ENCODE measurements at places on chromosomes 13 and 19. TPM values are rescaled to one million over a fixed set of nuclear protein-coding genes. Genes with fewer than 3 reads are reported as not detected.
A peak's percentile ranks its signal among the peaks of the same experiment; 100 is the strongest.

DNA sequence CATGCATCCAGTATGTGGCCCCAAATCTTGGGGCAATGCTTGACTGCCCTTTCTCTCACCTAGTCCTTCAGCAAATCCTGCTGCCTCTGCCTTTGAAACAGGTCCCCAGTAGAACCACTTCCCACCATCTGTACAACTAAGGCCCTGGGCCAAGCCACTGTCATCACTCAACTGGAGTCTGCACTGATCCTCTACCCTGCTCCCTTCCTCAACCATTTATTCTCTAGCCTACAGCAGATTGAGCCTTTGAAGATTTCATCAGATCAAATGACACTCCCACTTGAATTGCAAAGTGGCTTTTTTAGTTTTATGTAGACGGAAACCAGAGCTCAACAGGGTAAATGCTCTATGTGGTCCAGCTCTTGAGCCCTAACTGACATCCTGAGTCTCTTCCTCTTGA is 43.5 kb downstream of the ATP8A2 start:
- peak; percentile 64 for DNase-seq

GRCh38 chr13:85797311-85797710 is 1.9 kb downstream of the SLITRK6 start:
- DNase-seq = no peak

The POU2F2 gene
- total RNA-seq = not detected

DNA sequence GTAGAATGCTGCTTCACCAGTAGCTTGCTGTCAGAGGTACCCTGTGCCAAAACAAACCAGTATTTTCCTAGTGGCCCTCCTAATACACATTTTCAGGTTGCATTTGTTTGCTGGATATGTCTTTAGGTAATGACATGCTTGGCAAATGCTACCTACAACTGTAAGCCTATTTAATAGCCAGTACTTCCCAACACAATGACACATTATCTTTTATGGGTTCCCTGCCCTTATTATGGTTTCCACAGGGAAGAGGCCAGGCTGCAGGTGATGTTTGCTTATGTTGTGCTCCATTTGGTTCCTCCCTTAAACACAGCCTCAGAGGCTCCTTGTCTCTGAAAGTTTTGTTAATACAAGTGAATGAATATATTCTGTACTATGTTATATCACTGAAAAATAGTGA is 24.7 kb downstream of the FRY start:
- no peak for DNase-seq

The ZSCAN4 gene
- not detected for total RNA-seq

DNA sequence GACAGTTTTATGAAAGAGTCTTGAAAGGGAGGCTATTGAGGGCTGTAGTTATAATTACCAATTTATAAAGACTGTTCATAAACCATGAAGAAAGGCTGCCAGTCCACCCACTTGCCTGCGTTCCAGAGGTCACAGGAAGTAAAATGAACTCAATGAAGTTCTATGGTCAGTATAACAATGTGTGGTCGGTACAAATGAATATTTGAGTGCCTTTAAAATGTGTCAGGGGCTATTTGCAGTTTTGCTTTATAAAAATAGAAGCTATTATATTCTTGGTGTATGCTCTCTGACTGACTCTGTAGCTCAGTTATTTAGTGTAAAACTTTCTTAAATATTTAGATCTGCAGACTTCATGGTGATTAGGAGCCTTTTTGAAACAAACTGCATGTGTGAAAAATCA is 47.0 kb downstream of the ESD start:
- DNase-seq = no peak

- DNase-seq = no peak
Measured at GRCh38 chr13:73898276-73898675, 235.9 kb downstream of the KLF12 start.

DNA sequence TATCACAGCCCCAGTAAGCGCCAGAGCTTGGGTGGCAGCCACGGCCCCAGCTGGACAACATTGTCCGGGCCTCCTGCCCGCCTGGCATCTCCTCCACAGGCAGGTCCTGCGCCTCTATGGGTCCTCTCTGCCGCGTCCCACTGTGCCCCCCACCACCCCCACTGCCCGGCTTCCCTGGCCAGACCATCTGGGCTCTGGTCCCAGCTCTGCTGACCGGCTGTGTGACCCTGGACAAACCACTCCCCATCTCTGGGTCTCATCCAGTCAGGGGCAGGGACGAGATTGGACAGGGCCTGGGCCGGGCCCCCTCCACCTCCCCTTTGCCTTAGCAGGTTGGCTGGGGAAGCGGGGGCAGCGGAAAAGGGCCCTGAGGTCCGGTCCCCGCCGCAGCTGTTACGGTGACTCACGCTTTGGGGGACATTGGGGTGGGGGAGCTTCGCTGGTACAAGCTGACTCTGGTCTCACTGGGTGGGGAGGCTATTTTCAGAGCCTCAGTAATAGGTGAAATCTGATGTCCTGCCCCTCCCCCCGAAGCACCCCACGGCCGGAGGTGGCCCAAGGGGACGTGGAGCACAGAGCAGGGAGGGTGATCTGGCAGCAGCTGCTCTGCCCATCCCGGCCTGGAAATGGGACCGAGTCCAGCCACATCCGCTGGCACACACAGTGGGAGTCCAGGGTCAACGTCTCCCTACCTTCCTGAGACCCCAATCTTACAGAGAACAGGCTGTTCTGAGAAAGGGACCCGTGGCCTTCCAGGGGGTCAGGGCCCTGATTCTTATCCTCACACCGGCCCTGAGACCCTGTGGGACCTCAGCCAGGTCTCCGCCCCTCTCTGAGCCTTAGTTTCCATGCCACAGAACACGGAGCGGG is 9.1 kb downstream of the NFIC start:
- DNase-seq = peak; percentile 74

GRCh38 chr13:110696776-110697175 is 9.1 kb downstream of the CARS2 start:
- no peak for DNase-seq

The RDH8 gene
- total RNA-seq = not detected

The TLE2 gene
- 95.9 TPM for total RNA-seq

DNA sequence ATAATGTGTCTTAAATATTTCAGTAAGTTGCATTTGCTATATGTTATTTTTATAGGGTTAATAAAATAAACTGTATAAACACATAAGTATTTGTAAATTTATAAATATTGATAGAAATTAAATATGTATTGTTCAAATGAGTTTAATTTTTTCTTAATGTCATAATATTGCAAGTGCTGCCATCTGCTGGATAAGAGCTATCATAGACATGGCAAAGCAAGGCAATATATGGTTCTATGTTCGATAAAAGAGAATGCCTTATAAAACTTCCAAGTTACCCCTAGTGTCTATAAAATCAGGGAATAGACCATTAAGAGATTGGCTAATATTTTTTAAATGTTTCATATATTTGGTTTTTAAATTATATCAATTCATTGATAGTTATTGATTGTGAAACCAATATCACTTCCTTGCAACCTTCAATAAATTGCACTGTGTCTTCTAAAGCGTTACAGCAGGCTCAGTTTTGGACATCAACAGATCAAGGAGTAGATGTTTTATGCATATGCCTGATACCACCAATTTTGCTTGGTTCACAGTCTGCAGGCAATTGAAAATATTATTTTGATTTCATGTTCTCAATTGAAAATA is 29.0 kb upstream of the SLITRK6 start:
- peak; percentile 39 for DNase-seq

GRCh38 chr13:89066868-89067466 is 1395.8 kb downstream of the SLITRK5 start:
- DNase-seq = peak; percentile 38

GRCh38 chr19:34503531-34504272 is 22.1 kb downstream of the WTIP start:
- DNase-seq = no peak

GRCh38 chr19:55712804-55713631 is 25.2 kb downstream of the NLRP9 start:
- DNase-seq = no peak

The MLNR gene
- not detected for total RNA-seq

- DNase-seq = peak; percentile 77
Measured at GRCh38 chr19:6092329-6093286, 17.7 kb downstream of the RFX2 start.

DNA sequence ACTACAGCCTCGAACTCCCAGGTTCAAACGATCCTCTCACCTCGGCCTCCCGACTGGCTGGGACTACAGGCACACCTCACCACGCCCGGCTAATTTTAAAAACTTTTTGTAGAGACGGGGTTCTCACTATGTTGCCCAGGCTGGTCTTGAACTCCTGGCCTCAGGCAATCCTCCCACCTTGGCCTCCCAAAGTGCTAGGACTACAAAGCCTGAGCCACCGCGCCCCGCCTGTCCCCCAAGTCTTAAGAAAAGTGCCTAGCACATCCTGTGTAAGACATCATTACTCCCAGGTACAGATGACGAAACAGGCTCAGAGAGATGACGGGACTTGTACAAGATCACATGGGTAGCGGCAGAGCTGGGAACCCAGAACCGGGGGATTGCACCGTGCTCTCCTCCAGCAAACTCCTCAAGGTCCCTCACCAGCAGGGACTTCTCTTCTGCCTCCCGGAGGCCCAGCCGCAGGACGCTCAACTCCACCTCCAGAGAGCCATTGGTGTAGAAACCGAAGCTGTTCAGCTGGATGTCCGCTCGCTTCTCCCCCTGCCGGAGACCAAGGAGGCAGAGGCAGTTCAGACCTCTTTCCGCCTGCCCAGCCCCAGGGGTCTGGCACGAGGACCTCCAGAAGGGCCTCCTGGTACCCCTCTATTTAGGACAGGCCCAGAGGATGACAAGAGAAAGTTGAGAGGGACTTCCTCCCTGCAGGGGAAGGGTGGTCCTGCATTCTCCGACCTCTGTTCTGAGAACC is 1.0 kb downstream of the GPR108 start:
- peak; percentile 86 for DNase-seq

DNA sequence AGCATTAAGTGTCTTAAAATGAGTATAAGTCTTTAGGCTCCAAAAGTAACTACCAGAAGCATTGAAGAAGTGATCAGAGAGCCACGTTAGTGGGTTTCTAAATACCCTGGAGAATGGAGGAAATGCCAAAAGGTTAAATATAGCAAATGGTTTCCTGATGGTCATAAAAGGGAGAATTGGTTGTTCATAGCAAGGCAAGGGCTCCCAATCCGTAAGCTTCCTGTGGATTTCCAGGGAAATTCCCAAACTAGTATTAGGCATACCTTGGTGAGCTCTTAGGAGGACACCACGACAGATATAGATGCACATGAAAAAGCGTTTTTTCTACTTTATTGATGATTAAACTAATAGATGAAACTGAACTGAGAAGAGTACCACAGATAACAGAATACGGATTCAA is 410.9 kb downstream of the FOXO1 start:
- DNase-seq = no peak

The POGLUT2 gene
- 15.7 TPM for total RNA-seq

GRCh38 chr13:29456419-29456818 is 139.1 kb downstream of the SLC7A1 start:
- no peak for DNase-seq

- DNase-seq = no peak
Measured at GRCh38 chr19:18481505-18482222, 40.2 kb downstream of the ELL start.

- DNase-seq = no peak
Measured at GRCh38 chr13:86464193-86464592, 665.0 kb upstream of the SLITRK6 start.

The MBD3L3 gene
- not detected for total RNA-seq

The TUBGCP3 gene
- total RNA-seq = 12.9 TPM

- no peak for DNase-seq
Measured at GRCh38 chr19:41415154-41415571, 12.0 kb downstream of the B3GNT8 start.

The PTPRH gene
- total RNA-seq = 6.9 TPM

DNA sequence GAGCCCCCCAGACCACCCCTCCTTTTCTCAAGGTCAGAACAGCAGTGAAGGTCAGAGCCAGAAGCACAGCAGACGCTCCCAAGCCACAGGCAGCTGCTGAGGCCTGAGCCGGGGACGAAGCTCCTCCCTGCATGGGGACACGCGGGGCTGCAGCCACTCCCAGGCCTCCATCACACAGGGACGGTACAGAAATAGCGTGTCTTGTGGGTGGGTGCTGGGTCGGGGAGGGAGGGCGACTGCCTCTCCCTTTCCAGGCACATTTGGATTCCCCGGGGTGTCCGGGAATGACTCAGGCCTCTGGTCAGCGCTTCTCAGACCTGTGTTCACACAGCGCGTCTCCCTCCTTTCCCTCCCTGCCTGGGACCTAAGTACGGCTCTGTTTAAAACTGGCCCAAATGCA is 33.2 kb downstream of the RASA3 start:
- peak; percentile 87 for DNase-seq

The CASP14 gene
- not detected for total RNA-seq

GRCh38 chr13:70173598-70173959 is 65.3 kb upstream of the KLHL1 start:
- DNase-seq = no peak

- no peak for DNase-seq
Measured at GRCh38 chr13:78960881-78961280, 301.9 kb upstream of the OBI1 start.

The RGCC gene
- not detected for total RNA-seq

GRCh38 chr13:99159331-99160061 is 41.2 kb upstream of the UBAC2 start:
- DNase-seq = peak; percentile 54

DNA sequence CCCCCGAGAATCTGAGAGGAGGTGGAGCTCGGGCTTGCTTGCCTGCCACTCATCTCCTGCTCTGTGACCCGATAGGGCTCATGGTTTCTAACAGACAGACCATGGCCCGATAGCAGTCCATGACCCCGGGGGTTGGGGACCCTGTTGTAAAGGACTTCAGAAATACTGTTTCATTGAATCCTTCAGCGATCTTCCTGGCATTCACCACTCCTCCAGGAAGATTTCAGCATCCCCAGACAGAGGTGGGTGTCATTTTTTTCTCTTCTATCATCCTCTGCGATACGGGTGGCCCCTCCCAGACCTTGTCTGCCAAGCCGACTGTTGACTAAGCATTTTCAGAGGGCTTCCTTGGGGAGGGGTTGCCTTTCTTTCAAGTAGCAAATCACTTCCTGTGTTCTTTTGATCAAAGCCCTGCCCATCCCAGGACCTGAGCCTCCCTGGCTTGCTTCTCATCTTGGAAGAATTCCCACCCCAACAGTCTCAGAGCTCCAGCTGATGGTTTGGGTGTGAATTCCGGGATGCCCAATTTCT is 1.7 kb downstream of the MYO1F start:
- peak; percentile 53 for DNase-seq

- DNase-seq = peak; percentile 43
Measured at GRCh38 chr19:18496167-18496979, 25.5 kb downstream of the ELL start.

Data from cardiac muscle cell (in vitro differentiated cells and primary cell).